ENCODE measurements at places on chromosomes 3 and 15.

GRCh38 chr3:4841776-4842440 lies 137.3 kb upstream of the BHLHE40 start:
- no peak for DNase-seq
- no peaks in the 10 kb centered on the region for H3K27me3 ChIP-seq
- peaks cover 2% of the 10 kb centered on the region for H3K36me3 ChIP-seq
- H3K27ac ChIP-seq = no peak overlapping the region

- H3K36me3 ChIP-seq = no peaks in the 10 kb centered on the region
- no peak overlapping the region for H3K27ac ChIP-seq
- DNase-seq = no peak
- H3K4me1 ChIP-seq = no peaks in the 10 kb centered on the region
- H3K27me3 ChIP-seq = peaks cover 52% of the 10 kb centered on the region
- H3K4me3 ChIP-seq = no peak overlapping the region
Measured at GRCh38 chr3:126659915-126660886, 5.3 kb upstream of the TXNRD3 start.

- H3K27ac ChIP-seq = peak overlapping the region; percentile 92
- H3K27me3 ChIP-seq = peaks cover 27% of the 10 kb centered on the region
- no peak for DNase-seq
- peaks cover 19% of the 10 kb centered on the region for H3K36me3 ChIP-seq
- H3K4me1 ChIP-seq = peaks cover 19% of the 10 kb centered on the region
Measured at GRCh38 chr3:149752788-149753136, 473 bp upstream of the COMMD2 start.

GRCh38 chr15:57992761-57993355 lies 72.7 kb downstream of the ALDH1A2 start:
- peaks cover 5% of the 10 kb centered on the region for H3K4me1 ChIP-seq
- DNase-seq = no peak
- H3K4me3 ChIP-seq = no peak overlapping the region
- H3K27me3 ChIP-seq = peaks cover 25% of the 10 kb centered on the region
- no peak overlapping the region for H3K27ac ChIP-seq

GRCh38 chr3:185778094-185778493 lies 46.7 kb downstream of the IGF2BP2 start:
- no peaks in the 10 kb centered on the region for H3K27me3 ChIP-seq
- no peak overlapping the region for H3K27ac ChIP-seq
- H3K36me3 ChIP-seq = peaks cover 7% of the 10 kb centered on the region
- H3K4me1 ChIP-seq = peaks cover 78% of the 10 kb centered on the region
- no peak for DNase-seq

GRCh38 chr3:170740726-170741591 lies 129.0 kb downstream of the RPL22L1 start:
- no peaks in the 10 kb centered on the region for H3K27me3 ChIP-seq
- no peaks in the 10 kb centered on the region for H3K36me3 ChIP-seq
- peaks cover 58% of the 10 kb centered on the region for H3K4me1 ChIP-seq
- H3K4me3 ChIP-seq = peak overlapping the region; percentile 23

- no peak for DNase-seq
- peaks cover 14% of the 10 kb centered on the region for H3K36me3 ChIP-seq
- peak overlapping the region; percentile 96 for H3K4me3 ChIP-seq
- H3K4me1 ChIP-seq = peaks cover 23% of the 10 kb centered on the region
Measured at GRCh38 chr15:89893027-89893426, 767 bp downstream of the AP3S2 start.

DNA sequence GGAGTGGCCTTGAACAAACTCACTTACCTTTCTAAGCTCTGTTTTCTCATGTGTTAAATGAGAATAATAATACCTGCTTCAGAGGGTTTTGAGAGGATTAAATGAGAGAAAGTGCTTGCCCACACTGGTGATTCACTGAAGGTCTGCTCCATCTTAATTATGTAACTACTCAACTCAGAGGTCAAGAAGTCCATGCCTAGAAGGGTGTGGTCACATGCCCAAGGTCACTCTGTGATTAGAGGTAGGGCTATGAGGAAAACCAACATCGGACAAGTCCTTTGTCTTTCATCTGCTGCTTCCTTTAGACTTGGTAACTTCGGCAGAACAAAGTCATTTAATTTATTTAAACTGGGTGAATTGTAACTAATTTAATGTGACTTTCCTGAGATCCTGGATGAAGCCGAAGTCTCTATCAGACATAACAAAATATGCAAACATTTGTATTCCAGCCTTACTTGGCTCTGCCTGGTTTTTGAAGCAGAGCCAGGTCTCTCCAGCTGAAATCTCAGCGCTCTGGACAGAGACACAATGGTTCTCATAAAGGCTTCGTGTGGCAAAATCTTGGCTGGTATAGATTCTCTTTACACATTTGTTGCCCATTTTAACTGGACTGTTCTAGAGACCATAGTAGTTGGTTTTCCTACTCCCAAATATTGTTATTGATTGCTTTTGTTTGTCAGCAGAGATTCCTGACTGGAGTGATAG lies 3.0 kb downstream of the CHRNA7 start:
- peaks cover 47% of the 10 kb centered on the region for H3K27me3 ChIP-seq
- H3K36me3 ChIP-seq = no peaks in the 10 kb centered on the region
- H3K4me1 ChIP-seq = peaks cover 10% of the 10 kb centered on the region
- no peak overlapping the region for H3K4me3 ChIP-seq

GRCh38 chr15:40511472-40512133 lies 40.8 kb downstream of the CHST14 start:
- peaks cover 20% of the 10 kb centered on the region for H3K4me1 ChIP-seq
- H3K36me3 ChIP-seq = no peaks in the 10 kb centered on the region
- peak; percentile 85 for DNase-seq
- peaks cover 13% of the 10 kb centered on the region for H3K27me3 ChIP-seq

- no peak for DNase-seq
- H3K27me3 ChIP-seq = no peaks in the 10 kb centered on the region
- no peak overlapping the region for H3K4me3 ChIP-seq
- H3K27ac ChIP-seq = no peak overlapping the region
Measured at GRCh38 chr15:53835309-53835708, 75.8 kb upstream of the WDR72 start.

DNA sequence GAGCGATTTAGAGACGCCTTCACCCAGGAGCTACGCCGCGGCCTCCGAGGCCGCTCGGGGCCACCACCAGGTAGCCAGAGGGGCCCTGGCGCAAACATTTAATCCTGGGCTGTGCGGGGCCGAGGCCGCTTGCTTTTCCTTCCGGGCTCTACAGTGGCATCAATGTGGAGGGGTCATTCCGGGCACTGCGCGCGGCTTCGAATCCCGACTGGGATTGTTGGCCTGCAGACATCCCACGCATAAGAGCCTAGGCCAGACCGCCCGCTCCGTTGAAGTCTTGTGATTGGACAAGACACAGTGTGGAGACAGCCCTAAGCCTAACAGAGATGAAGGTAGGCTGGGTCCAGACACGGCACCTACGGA lies 568 bp upstream of the NCBP2 start:
- DNase-seq = no peak
- peak overlapping the region; percentile 84 for H3K27ac ChIP-seq
- peaks cover 41% of the 10 kb centered on the region for H3K4me1 ChIP-seq
- H3K36me3 ChIP-seq = peaks cover 16% of the 10 kb centered on the region
- no peaks in the 10 kb centered on the region for H3K27me3 ChIP-seq

GRCh38 chr15:41557673-41558399 lies 1.2 kb upstream of the TYRO3 start:
- H3K27ac ChIP-seq = peak overlapping the region; percentile 65
- peak overlapping the region; percentile 85 for H3K4me3 ChIP-seq
- no peak for DNase-seq
- peaks cover 4% of the 10 kb centered on the region for H3K27me3 ChIP-seq
- peaks cover 27% of the 10 kb centered on the region for H3K4me1 ChIP-seq

GRCh38 chr3:33833408-33834095 lies 35.1 kb downstream of the PDCD6IP start:
- no peaks in the 10 kb centered on the region for H3K27me3 ChIP-seq
- DNase-seq = no peak
- H3K27ac ChIP-seq = peak overlapping the region; percentile 28
- no peak overlapping the region for H3K4me3 ChIP-seq

DNA sequence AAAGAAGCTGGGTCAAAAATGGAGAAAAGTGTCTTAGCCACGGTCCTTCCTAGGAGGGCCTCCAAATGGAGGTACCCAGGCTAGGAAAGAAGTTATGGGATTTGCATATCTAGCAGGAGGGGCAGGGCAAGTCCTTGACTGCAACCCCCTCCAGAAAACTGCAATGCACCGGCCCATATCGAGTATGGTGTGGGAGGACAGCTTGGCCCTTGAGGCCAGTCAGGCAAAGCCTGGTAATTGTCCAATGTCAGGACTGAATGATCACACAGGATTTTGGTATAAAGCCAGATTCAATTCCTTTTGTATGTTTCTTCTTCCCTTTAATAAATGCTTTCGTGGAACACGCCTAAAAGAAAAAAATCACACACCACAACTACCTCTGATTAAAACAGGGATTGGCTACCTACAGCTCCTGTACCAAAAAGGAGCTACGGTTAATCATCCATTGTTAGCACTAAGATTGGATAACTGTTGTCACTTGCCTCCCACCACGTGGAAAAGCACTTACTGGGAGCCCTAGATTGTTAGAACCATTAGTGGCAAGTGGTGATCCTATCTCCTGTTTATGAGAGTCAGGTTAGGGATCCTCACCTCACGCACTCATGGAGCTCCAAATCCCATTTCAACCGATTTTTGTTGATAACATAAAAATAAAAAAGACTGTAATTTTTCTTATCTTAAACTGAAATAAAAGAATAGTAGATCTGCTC lies 1.2 kb downstream of the ZNF770 start:
- no peak for DNase-seq
- H3K27ac ChIP-seq = peak overlapping the region; percentile 100
- peaks cover 24% of the 10 kb centered on the region for H3K4me1 ChIP-seq

- H3K4me1 ChIP-seq = peaks cover 3% of the 10 kb centered on the region
- no peak for DNase-seq
- no peak overlapping the region for H3K27ac ChIP-seq
- H3K4me3 ChIP-seq = no peak overlapping the region
- H3K36me3 ChIP-seq = no peaks in the 10 kb centered on the region
Measured at GRCh38 chr3:145776782-145777408, 384.1 kb downstream of the PLOD2 start.

DNA sequence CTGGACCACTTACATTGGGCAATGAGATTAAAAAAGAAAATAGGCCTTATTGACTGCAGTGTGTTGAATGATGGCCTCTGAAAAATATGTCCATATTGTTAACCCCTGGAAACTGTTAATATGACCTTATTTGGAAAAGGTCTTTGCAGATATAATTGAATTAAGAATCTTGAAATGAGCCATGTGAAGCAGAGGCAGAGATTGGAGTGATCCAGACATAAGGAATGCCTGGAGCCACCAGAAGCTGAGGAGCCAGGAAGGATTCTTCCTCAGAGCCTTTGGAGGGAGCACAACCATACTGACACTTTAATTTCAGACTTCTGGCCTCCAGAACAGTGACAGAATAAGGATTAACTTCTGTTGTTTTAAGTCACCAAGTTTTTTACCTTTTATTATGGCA lies 510.4 kb upstream of the AGTR1 start:
- no peak overlapping the region for H3K27ac ChIP-seq
- no peak for DNase-seq
- no peaks in the 10 kb centered on the region for H3K27me3 ChIP-seq
- H3K4me3 ChIP-seq = no peak overlapping the region
- H3K36me3 ChIP-seq = no peaks in the 10 kb centered on the region
